ENCODE measurements at places on chromosomes 1 and 21.

GRCh38 chr1:192609110-192610079 lies 26.6 kb upstream of the RGS13 start:
- DNase-seq = no peak

GRCh38 chr1:107358619-107359327 lies 217.9 kb downstream of the NTNG1 start:
- no peak for DNase-seq

- no peak for DNase-seq
Measured at GRCh38 chr1:33378976-33379375, 51.9 kb downstream of the PHC2 start.

DNA sequence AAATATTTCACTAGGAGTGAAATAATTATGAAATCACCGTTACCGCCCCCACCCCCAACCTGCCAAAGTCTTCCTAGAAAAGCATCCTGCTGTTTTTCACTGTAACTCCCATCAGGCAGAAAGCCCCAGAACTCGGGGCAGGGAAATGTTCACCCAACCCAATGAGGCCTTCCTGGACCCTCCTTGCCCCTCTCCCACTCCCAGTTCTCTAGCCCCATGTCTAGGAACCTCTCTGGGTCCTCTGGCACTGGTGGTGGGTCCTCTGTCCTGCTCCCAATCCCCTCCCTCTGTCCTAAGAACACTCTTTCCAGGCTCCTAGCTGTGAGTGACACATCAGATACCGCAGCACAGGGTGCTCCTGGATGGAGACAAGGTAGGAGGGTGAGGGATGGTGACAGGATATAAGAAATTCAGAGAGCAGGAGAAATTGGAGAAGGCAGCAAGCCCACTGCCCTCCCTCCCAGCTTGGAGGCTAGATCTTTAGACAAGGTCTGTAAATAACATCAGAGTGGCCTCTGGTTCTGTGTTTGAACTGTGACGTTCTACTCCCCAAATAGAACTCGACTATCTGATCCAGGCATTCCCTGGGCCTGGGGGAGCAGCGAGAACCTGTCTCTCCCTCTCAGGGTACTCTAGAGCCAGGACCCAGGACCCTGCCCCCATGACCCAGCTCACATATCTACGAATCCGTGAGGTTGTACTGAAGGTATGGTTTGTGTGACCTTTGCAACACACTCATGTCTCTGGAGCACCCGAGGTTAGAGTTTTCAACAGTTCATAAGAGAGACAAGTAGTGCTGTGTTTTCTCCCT lies 23.3 kb upstream of the BTG2 start:
- no peak for DNase-seq

- peak; percentile 43 for DNase-seq
Measured at GRCh38 chr1:67831850-67832513, 1.3 kb downstream of the GNG12 start.

DNA sequence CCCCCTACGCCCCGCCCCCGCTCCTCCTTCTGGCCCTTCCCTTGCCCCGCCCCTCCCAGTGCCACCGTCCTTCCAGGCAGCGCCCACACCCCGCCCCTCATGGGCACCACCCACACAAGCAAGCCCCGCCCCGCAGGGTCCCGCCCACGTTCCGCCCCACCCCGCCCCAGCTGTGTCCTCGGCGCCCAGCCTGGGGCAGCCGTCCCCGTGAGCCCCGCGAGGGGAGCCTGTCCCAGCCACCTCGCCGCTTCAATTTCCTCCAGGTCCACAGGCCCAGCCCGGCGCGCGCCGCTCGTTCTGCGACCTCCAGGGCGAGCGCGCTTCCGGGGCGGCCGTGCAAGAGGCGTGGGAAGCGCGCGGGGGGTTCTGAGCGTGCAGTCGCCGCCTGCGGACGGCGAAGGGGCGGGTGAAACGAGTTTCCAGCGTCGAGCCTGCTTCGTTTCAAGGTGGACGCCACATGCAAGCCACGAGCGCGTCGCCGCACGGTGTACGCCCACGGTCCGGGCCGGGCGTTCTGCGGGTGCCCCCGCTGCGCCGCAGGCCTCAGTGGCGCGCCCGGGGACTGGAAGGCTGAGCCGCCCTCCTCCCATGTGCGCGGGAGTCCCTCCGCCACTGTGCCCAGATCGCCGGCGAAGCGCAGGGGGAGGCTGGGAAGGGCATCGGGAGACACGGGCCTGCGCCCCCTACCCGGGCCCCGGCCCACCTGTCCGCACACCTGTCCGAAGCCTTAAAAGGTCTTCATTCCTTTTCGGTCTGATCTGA lies 10.8 kb upstream of the FAAP20 start:
- DNase-seq = peak; percentile 86

DNA sequence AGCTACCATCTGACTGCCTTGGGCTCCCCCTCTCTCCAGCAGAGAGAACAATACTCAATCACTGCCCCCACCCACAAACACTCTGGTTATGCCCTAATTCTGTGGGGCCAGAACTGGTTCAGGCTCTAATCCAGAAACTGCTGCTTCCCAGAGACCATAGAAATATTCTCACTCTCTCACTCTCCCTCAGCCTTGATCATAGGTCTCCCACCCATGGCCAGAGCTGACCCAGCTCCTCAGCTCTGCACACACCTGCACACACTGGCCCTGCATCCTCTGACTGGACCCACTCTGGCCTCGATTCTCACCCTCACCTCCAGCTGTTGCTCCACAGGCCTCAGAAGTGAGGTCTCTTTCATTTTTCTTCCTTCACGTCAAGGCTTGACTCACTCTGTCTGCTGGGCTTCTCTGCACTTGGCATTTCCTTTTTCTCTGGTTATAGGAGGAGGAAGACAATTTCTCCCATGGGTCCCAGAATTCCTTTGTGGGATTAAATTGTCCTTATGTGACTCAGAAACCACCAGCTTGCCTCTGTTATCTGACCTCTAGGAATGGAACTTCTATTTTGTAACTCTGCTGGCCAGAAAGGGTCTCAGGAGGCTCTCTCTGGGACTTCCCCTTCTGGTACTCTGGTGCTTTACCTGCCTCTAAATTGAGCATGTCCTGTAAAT lies 15.6 kb upstream of the ZMYM6 start:
- no peak for DNase-seq

DNA sequence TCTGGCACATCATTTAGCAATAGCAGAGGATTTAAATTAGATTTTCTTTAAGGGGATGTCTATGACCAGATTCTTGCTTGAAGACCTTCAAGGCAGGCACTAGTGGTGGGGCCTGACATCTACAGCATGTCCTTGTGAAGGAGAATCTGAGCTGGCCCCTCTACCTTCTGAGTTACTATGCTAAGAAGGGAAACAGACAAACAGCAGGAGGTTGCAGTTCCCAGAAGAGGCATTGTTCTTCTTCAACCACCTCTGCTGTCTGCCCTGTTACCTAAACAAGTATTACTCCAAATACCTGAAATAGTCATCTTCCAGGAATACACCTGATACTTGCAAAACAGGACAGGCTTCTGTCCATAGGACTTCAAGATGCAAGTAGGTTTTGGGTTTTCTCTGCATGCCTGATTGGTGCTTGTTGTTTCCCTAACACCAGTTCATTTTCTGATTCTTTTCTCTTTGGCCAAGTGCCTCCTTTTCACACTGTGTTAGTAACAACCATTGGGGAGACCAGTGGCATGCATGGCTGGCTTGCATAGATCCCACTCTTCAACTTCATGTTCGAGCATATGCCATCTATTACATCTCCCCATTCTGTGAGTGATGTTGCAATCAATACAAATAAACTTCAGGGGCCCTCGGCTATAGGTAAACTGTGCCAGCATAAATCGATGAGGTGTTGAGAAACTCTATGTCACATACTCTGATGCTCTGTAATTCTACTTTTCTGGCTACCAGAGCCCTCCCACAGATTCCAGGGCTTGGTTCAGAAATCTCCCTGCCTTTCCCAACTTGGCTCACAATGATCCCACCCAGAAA lies 93.0 kb upstream of the DUSP10 start:
- no peak for DNase-seq

DNA sequence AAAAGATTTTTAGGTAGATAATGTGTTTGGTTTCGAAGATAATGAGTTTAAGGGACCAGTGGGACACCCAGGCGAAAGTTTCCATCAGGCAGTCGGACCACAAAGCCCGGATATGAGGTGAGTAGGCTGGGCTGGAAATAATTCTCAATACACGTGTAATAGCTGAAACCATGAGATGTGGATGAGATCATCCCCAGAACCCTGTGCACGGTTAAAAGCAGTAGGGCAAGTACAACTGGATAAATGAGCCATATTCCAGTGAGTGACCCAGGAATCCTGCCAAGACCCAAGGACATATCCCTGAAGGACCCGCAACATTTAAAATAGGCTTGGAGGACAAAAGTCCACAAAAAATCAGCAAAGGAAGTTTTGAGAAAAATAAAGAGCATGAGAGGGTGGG lies 21.5 kb upstream of the NHLH2 start:
- no peak for DNase-seq

- no peak for DNase-seq
Measured at GRCh38 chr1:108142773-108143394, 57.3 kb downstream of the SLC25A24 start.
